ENCODE measurements at places on chromosomes 6 and 20.

DNA sequence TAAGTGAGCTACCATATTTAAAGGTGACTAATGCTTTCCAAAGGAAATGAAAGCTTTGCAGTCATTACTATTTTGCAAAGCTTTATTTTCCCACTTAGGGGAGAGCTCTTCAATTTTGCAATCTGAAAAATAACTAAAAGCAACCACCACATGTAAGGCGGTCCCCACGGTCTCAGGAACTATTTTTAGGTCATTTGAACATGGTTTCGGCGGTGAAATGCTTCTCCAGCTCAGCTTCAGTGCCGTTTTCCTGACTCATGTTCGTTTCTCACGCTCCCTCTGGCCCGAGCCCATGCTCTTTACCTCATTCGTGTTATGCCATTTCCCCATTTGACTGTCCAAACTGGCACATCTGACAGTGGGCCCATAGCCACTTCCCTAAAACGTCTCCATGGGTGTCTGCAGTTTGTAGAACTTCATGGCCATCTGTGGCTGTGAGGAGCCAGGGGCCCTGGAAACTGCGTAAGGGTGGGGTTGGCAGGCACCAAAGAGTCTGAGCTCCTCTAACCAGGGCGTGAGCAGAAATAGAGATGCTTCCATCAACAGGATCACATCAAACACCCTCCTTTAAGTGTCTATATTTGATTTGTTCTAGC is 46.5 kb downstream of the ADTRP start:
- no peak for DNase-seq

GRCh38 chr6:148837941-148838340 is 91.1 kb downstream of the UST start:
- DNase-seq: no peak

DNA sequence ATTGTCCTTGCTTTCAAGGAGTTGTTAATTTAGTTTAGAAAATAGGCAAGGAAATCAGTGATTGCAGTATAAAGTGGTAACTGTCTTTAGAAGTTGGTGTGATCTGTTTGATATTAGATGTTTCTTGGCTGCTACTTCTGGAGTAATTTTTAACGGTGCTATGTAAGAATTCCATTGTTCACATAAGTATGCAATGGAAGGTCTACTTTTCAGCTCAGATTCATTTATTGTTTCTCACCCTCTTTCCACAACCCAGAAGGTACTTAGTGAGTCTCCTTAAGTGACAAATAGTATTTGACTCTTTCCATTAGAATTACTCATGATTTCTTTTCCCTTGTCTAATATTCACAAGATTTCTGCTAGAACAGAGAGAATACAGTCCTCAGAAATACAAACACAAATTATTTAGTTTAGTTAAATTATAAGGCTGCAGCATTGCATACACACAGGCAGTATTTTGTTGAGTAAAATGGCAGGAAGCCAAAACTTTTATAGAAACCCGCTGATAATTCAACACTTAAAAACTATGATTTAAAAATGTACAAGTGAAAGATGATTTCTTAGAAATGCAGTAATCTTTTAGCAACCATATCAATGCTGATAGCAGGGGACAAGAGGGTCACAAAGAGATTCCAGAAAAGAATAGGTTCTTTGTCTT is 554.3 kb downstream of the CD109 start:
- no peak for DNase-seq

GRCh38 chr6:146361128-146361924 is 182.3 kb upstream of the RAB32 start:
- DNase-seq: no peak

DNA sequence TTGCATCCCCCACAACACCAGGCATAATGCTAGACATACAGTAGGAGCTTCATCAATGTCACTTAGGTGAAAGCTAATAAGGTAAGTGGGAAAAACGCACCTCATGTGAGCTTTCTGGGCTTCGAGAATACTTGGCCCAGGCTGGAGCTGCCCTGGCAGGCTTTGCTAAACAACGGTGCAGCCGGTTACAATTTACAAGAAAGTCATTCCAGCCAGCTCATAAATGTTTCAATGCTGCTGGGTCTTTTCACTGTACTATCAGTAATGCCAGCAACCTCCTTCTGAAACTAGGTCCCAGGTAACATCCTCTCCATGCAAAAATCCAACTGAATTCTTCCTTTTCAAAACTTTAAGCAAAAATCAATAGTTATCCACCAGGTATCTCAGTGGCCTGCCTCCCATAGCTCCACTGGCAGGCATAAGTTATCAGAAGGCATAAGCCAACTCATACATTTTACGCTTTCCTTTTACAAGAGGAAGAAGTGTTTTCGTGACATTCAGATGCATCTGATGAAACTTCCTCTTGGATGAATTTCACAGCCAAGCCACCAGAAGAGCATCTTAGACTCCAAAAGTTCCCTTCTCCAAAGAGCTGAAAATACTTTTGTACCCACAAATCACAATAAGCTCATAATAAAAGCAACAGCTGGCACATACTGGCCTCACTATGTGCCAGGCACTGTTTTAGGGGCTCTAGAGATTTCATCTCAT is 56.3 kb downstream of the RTN4IP1 start:
- DNase-seq: no peak

- DNase-seq: no peak
Observed at GRCh38 chr6:2967936-2968335, 3.4 kb downstream of the SERPINB6 start.

Data from progenitor cell of endocrine pancreas (in vitro differentiated cells).